ENCODE measurements at places on chromosomes 12 and 14. TPM values are rescaled to one million over a fixed set of nuclear protein-coding genes. Genes with fewer than 3 reads are reported as not detected.

KITLG gene
- 0.14 TPM for total RNA-seq

MGP gene
- not detected for total RNA-seq

BIN2 gene
- total RNA-seq, result 147 TPM

MMP19 gene
- total RNA-seq, result not detected

DNA sequence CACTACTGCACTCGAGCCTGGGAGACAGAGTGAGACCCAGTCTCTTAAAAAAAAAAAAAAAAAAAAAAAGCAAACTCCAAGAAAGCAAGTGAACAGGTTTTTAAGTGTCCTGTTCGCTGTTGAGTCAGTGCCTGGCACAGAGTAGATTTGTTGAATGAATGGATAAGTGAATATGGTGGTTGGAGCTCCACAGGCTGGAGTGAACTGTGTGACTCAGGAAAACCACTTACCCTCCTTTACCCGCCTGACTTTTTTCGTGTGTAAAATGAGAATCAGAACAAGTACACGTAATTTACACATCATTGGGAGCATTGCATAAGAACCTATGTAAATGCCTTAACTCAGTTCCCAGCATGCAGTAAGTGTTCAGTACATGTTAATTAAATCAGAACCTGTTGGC is 24.0 kb upstream of the ESRRB start:
- H3K4me3 ChIP-seq, result no peak overlapping the region
- no peak for DNase-seq
- no peaks in the 10 kb centered on the region for H3K36me3 ChIP-seq
